B cell (primary cell): ENCODE measurements at places on chromosomes 2 and 18. TPM values are rescaled to one million over a fixed set of nuclear protein-coding genes. Genes with fewer than 3 reads are reported as not detected.

IL36B gene
- polyA plus RNA-seq = not detected in 2 replicates

SP140L gene
- polyA plus RNA-seq = 94.6 and 161 TPM in 2 replicates

- no peak for DNase-seq
Measured at GRCh38 chr2:152420936-152421335, 86.0 kb downstream of the FMNL2 start.

DNA sequence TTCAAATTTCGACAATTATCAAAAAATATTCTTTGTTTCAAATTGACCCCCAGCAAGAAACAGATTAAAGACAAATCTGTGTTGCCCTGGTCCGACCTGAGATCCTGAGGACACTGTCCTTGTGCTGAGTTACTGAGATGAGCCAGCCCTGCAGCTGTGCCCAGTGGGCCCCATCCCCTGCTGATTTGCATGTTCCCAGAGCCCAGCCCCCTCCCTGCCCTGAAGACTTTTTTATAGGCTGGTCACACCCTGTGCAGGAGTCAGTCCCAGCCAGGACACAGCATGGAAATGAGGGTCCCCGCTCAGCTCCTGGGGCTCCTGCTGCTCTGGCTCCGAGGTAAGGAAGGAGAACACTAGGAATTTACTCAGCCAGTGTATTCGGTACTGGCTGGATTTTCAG lies 31.4 kb upstream of the ZNG1B start:
- peak; percentile 53 for DNase-seq

- DNase-seq = no peak
Measured at GRCh38 chr18:55243255-55243654, 284.0 kb upstream of the CCDC68 start.
